ENCODE measurements at places on chromosomes 7 and 10.
A peak's percentile ranks its signal among the peaks of the same experiment; 100 is the strongest.

GRCh38 chr7:157235357-157236333 is 96.9 kb downstream of the UBE3C start:
- no peak for DNase-seq

DNA sequence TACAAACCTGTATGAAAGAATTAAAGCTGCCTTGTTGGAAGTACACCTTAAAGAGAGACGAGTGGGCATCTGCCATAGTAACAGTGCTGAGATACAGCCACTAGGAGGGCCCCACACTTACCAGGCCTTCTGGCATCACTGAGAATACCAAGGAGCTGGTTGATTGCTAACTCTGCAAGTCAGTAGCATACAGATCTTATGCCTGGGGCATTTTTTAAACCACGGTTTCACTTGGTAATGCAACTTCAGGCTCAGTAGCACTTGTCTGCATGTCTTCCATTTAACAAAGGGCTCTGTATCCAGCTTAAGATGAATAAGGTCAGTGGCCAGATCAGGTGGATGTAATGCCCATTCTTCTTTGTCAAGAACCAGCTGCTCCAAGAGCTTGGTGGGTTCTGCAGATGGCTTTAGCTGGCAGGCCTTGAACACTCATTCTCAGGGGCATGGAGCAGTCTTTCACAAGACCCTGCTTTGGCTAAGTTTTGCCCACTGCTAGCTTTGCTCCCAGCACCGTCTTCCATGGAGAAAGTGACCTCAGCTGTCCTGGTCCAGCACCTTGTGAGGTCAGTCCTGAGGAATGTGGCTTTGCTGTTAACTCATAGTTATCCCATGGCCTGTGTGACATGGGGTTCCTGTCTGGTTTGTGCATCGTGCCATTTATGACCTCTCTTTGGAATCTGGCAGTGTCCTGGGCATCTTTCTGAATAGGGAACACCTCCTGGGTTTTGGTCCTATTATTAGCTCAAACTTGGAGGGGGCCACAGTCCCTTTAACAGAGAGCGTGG is 68.1 kb downstream of the BMPER start:
- DNase-seq: no peak

DNA sequence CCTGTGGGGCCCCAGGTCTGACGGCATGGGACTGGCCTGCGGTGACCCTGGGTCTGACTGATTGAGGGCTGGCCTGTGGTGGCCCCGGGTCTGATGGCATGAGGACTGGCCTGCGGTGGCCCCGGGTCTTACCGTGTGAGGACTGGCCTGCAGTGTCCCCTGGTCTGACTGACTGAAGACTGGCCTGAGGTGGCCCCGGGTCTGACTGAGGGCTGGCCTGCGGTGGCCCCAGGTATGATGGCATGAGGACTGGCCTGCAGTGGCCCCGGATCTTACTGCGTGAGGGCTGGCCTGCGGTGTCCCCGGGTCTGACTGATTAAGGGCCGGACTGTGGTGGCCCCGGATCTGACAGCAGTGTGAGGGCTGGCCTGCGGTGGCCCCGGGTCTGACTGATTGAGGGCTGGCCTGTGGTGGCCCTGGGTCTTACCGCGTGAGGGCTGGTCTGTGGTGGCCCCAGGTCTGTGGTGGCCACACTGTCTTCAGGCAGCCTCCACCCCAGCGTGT is 10.9 kb downstream of the JAKMIP3 start:
- DNase-seq: no peak

DNA sequence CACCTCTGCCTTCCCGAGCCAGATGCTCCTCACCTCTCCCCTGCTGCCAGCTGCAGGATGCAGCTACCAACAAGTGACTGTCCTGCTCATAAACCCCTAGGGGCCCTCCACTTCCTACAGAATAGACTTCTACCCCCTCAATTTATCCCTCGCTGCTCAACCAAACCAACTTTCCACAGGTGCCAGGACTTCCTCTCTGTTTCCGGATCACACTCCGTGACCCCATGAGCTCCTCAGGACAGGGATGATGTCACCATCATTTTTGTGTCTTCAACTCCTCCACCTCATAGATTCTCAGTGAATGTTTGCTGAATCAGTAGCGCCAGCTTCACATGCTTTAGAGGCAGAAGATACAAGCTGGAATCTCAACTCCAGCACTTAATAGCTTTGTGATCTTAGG is 25.8 kb upstream of the ADRB1 start:
- DNase-seq: no peak

- DNase-seq: no peak
Observed at GRCh38 chr10:5943536-5943935, 33.8 kb downstream of the IL15RA start.

- peak; percentile 43 for DNase-seq
Observed at GRCh38 chr7:83655951-83656556, 7.1 kb upstream of the SEMA3E start.

- DNase-seq: no peak
Observed at GRCh38 chr7:156456032-156456431, 184.5 kb upstream of the RNF32 start.

DNA sequence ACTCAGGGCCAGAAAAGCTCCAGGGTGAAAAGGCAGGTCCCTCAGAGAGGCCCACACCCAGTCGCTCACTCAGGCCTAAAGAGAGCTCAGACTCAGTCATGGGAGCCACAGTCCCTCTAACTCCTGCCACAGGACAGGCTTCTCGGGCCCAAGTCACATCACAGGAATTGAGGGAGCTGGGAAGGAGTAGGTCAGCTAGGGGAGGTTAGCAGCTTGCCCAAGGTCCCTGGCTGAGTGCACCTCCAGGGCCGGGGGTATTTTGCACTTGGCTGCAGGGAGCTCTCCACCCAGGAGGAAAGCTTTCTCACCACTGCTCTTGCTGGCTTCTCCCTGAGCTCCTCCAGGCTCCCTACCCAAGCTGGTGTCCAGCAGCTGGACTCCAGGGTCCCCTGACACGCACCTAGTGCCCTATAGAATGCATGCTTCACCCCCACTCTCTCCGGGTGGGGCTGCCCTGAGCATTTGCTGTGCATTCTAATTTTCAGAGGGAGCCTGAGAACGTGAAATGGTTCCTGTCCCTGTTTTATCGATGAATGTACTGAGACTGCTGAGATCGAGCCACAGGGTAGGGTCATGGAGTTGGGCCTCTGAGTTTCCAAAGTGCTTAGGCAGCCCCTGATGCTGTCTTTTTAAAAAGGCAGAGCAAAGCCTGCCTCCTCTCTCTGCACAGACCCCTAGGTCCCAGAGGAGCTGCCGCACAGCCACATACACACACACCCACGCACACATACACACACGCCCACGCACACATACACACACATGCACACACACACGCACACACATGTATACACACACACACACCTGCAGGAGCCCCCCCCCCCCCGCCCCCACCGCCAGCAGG is 37.9 kb upstream of the RET start:
- no peak for DNase-seq

DNA sequence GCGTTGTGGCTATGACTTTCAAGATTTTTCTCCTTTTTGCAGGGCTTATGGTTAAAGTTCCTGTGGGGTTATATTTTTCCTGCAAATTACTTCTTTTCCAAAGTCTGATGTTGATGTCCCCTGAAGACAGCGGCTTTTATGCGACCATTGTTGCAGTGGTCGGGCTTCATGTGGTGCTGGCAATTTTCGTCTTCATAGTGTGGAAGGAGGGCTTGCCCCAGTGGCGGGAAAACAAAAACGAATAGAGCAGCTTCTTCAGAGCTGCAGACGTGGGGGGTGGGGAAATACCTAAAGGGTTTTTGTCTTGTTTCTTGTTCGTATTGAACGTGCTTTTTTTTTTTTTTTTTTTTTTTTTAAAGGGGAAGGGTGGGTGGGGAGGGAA is 53.8 kb downstream of the MCMBP start:
- no peak for DNase-seq

DNA sequence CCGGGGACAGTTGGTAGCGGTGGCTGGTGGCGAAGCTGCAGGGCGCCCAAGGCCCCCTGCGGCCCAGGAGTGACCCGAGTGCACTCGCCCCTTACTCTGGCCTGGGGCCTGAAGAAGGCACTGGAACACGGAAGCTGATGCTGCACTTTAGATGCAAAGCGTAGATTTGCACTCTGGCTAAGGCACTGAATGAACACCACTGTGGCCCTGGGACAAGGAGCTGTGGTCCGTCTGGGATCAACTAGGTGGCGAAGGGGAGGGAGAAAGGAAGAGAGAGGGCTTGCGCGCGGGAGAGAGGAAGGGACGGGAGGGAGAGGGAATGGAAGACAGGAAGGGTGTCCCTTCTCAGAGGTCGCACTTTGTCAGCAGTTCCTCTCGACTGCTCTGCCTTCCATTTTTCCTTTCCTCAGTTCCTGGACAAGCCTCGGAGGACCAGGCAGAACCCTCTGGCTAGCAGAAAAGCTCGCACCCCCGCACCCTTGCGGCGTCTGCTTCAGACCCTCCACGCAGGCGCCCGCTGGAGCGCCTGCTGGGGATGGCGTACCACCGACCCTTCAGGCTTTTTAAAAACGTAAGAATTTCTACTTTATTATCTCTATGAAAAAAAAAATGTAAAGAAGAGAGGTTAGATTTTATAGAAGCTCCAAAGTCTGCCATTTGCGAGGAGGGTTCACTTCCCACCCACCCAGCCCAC is 1.2 kb downstream of the FERD3L start:
- no peak for DNase-seq

- no peak for DNase-seq
Observed at GRCh38 chr10:1126461-1126860, 70.3 kb downstream of the WDR37 start.

DNA sequence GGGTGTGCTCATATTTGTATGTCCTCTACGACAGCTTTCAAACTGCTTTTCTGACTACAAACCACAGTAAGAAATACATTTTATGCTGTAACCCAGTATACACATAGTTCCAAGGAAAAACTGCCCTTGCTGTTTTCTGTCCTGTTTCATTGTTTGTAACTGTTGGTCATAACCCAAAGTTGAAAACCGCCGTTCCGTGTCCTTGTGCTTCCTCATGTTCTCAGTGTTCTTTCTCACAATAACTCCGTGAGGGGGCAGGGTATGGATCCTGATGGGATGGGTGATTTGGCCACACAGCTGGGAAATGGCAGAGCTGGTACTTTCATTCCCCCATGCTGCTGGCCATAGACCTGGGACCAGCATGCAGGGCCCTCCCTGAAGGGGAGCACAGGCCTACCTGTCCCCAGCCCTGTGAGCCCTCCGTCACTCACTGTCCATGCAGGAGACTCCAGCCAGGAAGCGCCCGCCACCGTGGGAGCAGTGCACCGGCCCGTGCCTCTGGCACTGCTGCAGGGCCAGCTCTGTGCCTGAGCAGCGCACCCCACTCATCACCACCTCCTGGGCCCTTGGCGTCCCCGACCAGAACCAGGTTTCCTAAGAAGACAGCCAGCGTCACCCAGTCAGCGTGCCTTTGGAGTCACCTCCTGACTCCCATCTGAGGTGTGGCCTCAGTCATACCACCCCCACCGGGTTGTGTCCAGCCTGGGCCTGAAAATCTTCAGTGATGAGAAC is 12.7 kb downstream of the LOXL4 start:
- DNase-seq: no peak

GRCh38 chr7:43642897-43643630 is 60.2 kb downstream of the STK17A start:
- DNase-seq: no peak

DNA sequence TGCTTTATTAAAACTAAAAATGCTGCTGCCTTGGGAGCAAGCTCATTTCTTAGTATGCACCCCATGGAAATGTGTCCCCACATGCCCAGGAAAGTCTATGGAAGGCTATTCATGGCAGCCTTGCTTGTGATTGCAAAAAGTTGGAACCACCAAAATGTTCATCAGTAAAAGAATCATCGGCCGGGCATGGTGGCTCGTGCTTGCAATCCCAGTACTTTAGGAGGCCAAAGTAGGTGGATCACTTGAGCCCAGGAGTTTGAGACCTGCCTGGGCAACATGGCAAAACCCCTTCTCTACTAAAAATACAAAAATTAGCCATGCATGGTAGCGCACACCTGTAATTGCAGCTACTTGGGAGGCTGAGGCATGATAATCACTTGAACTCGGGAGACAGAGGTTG is 79.8 kb downstream of the ARHGAP22 start:
- no peak for DNase-seq

GRCh38 chr7:158249692-158250091 is 337.9 kb downstream of the PTPRN2 start:
- DNase-seq: no peak

GRCh38 chr10:91628383-91628782 is 4.5 kb downstream of the PPP1R3C start:
- DNase-seq: no peak

DNA sequence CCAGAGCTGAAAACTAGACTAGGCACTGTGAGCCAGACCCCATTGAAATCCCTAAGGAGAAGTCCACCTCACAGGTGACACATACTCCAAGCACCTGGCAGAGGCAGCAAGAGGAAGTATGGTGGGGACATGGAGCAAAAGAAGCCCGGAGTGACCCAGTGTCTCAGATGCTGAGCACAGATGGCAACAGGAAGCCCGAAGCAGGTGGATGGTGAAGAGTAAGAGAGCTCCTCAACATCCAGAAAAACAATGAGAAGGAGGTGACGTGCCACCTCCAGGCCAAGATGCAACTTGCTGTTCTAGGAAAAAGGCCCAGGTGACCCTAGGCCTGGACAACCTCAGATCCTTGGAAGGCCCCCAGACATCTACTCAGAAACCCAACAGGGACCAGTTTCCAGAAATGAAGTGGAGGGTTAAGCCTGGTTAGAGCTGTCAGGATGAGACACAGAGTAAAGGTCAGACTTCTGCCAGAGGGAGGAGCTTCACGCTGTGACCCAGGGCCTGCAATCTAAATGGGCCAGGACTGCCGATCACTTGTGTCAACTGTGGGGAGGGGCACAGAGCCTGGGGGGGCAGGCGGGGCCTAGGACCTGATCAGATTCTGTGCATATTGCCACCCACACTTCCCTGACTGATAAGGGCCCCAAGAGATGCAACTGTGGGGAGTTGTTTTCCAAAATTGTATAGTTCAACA is 2.4 kb upstream of the COBL start:
- no peak for DNase-seq

DNA sequence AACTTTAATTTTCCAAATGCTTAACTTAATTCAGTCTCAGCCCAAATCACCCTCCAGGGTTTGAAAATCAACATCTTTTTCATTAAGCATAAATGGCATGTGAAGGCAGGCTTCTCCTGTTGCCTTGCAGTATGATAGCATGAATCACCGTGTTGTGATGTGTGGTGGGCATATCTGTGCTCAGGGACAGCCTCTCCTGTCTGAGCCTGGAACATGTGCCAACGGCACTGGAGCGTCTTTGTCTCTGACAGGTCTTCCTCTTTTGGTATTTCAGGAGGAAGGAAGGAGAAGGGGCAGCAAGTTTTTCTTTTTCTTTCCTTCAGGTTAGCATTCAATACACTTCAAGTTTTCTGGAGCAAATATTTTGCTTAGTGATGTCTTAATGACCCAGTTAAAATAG is 57.6 kb downstream of the LRGUK start:
- DNase-seq: no peak

DNA sequence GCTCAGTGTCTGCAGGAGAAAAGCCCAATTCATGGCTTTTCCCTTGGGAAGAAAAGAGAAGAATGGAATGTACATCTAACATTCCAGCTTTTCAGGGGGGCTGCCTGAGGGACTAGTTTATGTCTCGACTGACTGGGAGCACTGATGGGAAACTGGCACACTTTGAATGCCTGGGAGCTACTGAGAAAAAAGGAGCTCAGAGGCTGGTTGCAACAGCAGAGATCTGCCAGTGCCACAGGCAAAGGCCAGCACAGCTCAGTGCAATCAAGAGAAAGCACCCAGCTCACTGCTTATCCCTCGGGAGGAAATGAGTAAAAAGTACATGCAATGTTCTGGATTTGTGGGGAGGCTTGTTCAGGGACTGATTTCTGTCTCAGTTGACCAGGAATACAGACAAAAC is 226.2 kb downstream of the COBL start:
- DNase-seq: no peak
